Cardiac fibroblast (primary cell): ENCODE measurements at places on chromosomes 4 and X.

DNA sequence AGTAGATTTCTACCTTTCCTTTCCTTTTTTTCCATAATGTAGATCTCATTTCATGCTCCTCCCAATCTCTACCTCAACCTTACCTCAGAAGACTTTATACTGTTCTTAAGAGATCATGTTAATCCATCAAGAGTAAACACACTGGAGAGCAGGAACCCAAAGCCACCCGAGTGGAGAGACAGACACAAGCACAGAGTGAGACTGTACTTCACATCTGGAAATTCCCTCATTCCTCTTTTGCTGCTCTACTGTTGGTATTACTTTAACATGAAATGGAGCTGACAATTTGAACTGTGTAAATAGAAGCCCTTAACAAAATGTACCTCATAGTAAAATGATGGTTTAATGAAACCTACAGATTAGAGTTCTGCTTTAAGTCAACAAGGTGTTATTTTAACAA lies 105.7 kb upstream of the RASGEF1B start:
- no peak for DNase-seq

- DNase-seq: no peak
These were observed 87.3 kb downstream of the ADRA2C start for GRCh38 chr4:3853388-3854035.

GRCh38 chrX:112053169-112053568 lies 29.4 kb downstream of the TRPC5 start:
- no peak for DNase-seq

DNA sequence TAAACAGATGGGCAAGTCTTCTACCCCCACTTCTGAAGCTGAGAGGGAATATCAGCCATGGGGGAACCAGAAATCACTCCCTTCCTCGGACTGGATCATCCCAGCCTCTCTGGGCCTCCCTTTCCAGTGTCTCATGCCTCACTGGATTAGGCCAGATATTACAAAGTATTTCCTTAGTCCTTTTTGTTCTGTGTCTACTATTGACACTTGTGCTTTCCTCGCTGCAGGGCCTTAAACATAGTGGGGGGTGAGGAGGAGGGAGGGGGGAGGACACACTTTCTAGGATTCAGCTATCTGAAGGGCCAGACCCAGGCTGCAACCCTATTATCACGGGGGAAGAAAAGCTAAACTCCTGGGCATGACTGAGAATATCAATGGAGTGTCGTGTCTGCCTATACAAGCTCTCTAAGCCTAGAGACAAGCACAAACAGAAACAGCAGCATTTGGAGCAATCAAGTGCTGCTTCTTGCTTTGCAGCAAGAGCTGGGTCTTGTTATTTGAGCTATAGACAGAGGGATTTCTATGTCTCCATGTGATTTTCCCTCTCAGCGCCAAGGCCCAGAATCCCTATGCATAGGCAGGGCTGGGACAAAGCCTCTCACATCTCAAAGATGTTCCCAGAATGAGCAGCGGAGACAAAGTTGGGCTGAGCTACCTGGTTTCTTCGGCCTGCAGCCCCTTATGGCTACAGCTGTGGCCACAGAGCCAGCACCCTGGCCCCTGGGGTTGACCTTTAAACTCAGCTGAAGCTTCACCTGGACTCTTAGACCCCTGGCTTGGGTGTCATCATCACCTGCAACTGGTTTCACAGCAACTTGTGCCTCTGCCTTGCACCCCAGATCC lies 20.2 kb downstream of the PJA1 start:
- no peak for DNase-seq

DNA sequence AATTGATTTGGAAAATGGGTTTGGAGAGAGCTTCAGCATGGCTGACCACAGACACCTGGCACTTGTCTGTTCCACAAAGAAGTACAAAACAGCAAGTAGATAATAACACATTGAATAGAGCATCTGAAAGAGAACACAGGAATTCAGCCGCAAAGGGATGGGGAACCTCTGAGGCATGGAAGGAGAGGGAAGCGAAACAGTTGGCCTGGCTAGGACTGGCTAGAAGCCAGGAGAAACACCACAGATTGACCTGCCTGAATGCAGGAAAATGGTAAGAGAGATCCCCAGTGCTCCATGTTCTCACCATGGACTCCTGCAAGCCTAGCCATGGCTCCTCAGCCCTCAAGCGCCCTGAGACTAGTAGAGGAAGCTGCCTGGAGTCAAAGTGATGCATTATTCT lies 169.7 kb upstream of the SH3RF1 start:
- no peak for DNase-seq

- peak; percentile 47 for DNase-seq
These were observed 42.4 kb downstream of the PPP3CA start for GRCh38 chr4:101304916-101305315.

- DNase-seq: no peak
These were observed 37.3 kb upstream of the MBTPS2 start for GRCh38 chrX:21802054-21802670.

- DNase-seq: peak; percentile 12
These were observed 28.8 kb upstream of the GRIA3 start for GRCh38 chrX:123155327-123155726.

DNA sequence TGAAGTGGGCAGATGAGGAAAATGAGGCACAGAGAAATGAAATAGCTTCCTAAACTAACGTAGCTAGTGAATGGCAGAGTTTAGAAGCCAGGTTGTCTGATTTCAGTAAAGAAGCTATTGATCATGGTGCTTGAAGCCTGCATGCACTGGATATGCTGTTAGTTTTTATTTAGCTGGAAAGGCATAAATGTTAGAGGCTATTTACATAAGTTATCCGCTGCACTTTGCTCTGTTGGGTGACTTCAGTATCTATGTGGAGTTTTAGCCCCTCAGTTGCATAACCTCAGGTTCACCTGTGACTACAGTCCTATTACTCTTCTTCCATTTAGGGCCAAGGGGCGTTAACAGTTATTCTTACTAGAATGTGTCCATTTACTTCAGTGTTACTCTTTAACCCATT lies 522.4 kb upstream of the RPS6KA3 start:
- no peak for DNase-seq

DNA sequence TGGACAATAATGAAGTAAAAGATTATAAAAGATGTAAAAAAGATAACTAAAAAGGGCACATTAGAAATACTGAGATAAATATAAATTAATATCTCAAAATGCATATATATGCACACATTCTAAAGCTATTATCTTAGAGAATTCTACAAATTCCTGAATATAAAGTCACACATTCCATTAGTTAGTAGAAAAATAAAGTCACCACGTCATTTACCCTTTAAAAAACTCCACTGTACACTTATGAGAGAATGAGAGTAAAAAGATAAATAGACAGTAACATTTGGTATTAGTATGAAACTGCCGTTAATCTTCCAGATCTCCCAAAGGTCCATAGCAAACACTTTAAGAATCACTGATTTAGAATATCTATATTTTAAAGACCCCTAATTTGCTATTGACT lies 67.2 kb upstream of the IL15 start:
- DNase-seq: peak; percentile 74

DNA sequence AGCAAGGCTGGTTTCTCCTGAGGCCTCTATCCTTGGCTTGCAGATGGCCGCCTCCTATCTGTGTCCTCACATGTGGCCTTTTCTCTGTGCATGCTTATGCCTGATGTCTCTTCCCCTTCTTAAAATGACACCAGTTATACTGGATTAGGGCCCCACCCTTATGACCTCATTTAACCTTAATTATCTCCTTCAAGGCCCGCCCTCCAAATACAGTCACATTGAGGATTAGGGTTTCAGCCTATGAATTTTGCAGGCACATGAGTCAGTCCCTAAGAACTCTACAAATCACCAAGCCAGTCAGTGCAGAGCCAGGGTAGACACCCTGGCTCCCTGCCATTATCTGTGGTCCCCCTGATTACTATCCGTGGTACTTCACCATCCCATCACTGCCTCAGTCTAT lies 51.6 kb downstream of the MAML3 start:
- DNase-seq: peak; percentile 44

- no peak for DNase-seq
These were observed 31.5 kb downstream of the GPR174 start for GRCh38 chrX:79176028-79176427.

- DNase-seq: no peak
These were observed 17.6 kb downstream of the HSPA4L start for GRCh38 chr4:127799711-127800110.

- no peak for DNase-seq
These were observed 53.4 kb downstream of the PSAPL1 start for GRCh38 chr4:7381221-7381889.

DNA sequence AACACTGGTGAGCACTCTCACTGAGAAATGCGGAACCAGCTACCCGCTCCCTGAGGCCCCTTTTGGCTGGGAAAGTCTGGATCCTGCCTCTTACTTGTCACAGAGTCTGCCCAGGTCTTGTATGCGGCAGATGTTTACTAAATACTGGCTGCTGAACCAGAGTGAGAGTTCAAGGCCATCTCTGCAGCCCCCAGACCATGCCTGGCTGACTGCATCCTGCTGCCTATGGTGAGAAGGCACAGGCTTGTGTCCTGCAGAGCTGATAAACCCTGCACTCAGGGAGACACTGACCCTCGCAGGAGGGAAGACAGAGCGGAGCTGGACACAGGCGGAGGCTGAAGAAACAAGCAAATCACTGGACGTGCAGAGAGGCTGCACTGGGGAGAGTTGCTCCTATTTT lies 46.5 kb downstream of the JAKMIP1 start:
- DNase-seq: no peak

- DNase-seq: no peak
These were observed 42.2 kb upstream of the NKRF start for GRCh38 chrX:119648421-119648775.

DNA sequence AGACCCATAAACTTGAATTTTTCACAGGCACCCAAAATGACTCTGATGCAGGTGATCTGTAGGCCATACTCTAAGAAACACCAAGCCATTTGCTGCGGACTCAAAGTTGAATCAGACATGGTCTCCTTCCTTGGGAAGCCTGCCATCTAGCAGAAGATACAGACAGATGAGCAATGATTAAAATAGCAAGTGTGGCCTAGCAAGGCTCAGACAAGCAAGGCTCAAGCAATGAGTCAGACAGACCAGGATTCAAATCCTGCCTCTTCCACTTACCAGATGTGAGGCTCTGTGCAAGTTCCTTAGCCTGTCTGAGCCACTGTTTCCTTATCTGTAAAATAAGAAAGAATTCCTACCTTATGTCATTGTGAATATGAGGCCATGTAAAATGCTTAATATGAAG lies 2.3 kb downstream of the CCDC149 start:
- DNase-seq: no peak

GRCh38 chr4:80221161-80221560 lies 23.9 kb downstream of the PRDM8 start:
- peak; percentile 61 for DNase-seq

DNA sequence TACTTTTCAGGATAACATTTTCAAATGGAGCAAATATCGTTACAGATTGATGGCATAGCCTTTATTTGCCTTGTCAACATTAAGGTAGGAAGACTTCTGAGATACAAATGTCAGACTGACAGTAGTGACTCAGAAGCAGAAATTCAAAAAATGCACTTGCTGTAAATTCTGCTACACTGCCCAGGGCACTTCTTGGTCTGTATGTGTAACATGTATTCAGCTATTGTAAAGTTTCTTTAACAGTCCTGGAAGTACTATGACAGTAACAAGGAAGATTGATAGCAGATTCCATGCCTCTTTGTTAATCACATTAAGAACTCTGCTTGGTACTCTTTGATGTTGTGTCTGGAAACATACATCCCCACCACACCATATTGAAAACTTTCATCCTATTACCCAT lies 69.6 kb upstream of the PCDH18 start:
- DNase-seq: no peak

DNA sequence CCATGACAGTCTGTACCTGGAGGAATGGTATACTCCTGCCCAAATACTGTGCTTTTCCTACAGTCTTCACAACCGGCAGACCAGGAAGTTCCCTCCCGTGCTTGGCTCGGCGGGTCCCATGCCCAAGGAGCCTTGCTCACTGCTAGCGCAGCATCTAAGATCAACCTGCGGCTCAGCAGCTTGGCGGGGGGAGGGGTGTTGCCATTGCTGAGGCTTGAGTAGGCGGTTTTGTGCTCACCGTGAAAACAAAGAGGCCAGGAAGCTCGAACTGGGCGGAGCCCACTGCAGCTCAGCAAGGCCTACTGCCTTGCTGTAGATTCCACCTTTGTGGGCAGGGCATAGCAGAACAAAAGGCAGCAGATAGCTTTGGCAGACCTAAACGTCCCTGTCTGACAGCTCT lies 152.7 kb downstream of the TEX11 start:
- DNase-seq: no peak

DNA sequence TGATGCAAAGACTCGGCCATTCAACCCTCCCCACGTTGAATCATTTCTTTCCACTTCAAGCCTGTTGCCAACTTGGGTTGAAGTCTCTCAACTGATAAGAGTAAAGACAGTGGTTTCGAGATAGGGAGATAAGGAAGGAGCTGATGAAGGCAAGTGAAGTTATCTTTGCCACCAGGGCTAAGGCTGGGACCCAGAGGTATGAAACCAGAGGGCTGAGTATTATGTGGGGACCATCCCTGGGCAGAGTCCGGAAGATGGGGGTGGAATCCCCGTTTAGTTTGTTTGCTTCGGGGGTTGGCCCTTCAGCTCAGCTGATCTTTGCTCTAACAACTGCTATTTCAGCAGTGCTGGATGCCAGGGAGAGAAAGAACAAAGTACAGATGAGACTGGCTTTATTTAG lies 2.3 kb upstream of the XPNPEP2 start:
- no peak for DNase-seq

DNA sequence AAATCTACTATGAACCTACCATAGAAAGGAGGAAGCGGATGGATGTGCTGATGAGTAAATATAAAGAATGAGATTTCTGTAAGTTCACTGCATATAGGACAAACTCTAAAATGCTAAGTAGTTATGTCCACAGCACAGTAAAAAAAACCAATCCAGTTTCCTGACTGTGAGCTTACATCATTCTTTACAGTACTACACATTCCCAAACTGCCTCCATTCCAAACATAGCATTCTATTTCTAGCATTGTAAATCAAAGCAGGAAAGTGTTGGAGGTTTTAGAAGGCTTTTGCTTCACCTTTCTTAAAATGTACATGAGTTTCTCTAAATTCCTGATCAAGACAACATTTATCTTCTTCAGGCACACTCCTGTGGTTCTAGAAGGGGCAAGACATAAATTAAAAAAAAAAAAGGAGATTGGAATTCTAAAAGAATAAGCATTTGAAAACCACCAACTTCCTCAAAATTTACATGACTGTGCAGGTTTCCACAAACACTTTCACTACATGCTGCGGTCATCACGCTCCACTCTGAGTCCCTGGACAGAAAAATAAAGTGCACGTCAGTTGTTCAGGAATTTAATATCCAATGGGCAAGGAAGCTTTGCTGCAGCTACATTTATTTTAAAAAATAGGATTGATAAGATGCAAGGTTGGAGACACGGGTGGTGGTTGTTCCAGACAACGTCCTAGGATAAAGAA lies 297.6 kb upstream of the STS start:
- DNase-seq: peak; percentile 0

DNA sequence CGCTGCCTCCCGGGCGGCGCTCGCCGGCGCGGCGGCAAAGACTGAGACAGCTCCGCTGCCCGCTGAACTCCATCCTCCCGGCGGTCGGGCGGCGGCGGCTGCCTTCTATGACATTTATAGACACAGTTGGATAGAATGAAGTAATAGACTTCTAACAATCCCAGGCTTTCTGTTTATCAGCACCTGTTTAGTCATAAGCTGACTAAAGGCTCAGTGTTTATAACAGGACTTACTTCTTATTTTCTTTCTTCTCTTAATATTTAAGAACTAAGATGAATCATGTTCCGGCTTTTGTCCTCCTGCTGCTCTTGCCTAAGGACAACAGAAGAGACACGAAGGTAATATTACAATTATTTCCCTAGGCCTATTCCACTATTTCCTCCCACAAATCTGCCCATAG lies 3.9 kb downstream of the ARL13A start:
- peak; percentile 14 for DNase-seq
